B cell (primary cell): ENCODE measurements at places on chromosomes 11 and 22. TPM values are rescaled to one million over a fixed set of nuclear protein-coding genes. Genes with fewer than 3 reads are reported as not detected.

GRCh38 chr11:124961972-124962609 is 8.1 kb downstream of the CCDC15 start:
- DNase-seq, result peak; percentile 80

GRCh38 chr11:30917859-30918478 is 331.8 kb upstream of the MPPED2 start:
- peak; percentile 42 for DNase-seq

GRCh38 chr11:119011476-119012053 is 6.6 kb downstream of the RPS25 start:
- no peak for DNase-seq

GRCh38 chr22:36587289-36588154 is 58.6 kb upstream of the EIF3D start:
- no peak for DNase-seq

The OR2AG2 gene
- not detected in 2 replicates for polyA plus RNA-seq

The CNIH2 gene
- 0.92 and 2.6 TPM in 2 replicates for polyA plus RNA-seq

The ISX gene
- polyA plus RNA-seq, result not detected in 2 replicates
